ENCODE measurements at places on chromosomes 5 and 9.

GRCh38 chr9:77011973-77012821 is 7.3 kb upstream of the FOXB2 start:
- DNase-seq = no peak

GRCh38 chr9:137429974-137430722 is 7.0 kb downstream of the NOXA1 start:
- DNase-seq = no peak

GRCh38 chr5:34682926-34683623 is 26.9 kb downstream of the RAI14 start:
- DNase-seq = no peak

- DNase-seq = no peak
Measured at GRCh38 chr5:115657881-115658233, 32.0 kb upstream of the TMED7 start.

- DNase-seq = no peak
Measured at GRCh38 chr5:132224716-132225115, 2.9 kb downstream of the P4HA2 start.

- no peak for DNase-seq
Measured at GRCh38 chr5:24668050-24668449, 23.3 kb upstream of the CDH10 start.

DNA sequence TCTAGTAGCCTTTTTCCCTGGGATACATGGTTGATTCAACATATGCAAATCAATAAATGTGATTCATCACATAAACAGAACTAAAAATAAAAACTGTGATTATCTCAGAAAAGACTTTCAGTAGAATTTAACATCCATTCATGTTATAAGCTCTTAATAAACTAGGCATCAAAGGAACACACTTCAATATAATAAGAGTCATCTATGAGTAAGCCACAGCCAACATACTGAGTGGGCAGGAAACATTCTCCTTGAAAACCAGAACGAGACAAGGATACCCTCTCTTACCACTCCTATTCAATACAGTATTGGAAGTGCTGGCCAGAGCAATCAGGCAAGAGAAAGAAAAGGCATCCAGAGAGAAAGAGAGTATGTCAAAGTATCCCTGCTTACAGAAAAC is 239.9 kb downstream of the ATPSCKMT start:
- no peak for DNase-seq

GRCh38 chr9:128818839-128819715 is 777 bp downstream of the ENDOG start:
- DNase-seq = peak; percentile 76
